ENCODE measurements at places on chromosomes 6 and 20. TPM values are rescaled to one million over a fixed set of nuclear protein-coding genes. Genes with fewer than 3 reads are reported as not detected.

MTHFD1L gene
- 13.7 TPM for total RNA-seq

MICB gene
- total RNA-seq, result 1.6 TPM

SGK2 gene
- total RNA-seq, result 6.2 TPM

WFDC10B gene
- total RNA-seq, result not detected

STAU1 gene
- total RNA-seq, result 46.4 TPM

SMLR1 gene
- not detected for total RNA-seq

MCHR2 gene
- total RNA-seq, result 0.48 TPM

DACT2 gene
- 4.0 TPM for total RNA-seq

WFDC5 gene
- total RNA-seq, result 0.26 TPM

DPPA5 gene
- total RNA-seq, result not detected

OVOL2 gene
- total RNA-seq, result 3.9 TPM
